ENCODE measurements at places on chromosomes 16 and 17.
A peak's percentile ranks its signal among the peaks of the same experiment; 100 is the strongest.

DNA sequence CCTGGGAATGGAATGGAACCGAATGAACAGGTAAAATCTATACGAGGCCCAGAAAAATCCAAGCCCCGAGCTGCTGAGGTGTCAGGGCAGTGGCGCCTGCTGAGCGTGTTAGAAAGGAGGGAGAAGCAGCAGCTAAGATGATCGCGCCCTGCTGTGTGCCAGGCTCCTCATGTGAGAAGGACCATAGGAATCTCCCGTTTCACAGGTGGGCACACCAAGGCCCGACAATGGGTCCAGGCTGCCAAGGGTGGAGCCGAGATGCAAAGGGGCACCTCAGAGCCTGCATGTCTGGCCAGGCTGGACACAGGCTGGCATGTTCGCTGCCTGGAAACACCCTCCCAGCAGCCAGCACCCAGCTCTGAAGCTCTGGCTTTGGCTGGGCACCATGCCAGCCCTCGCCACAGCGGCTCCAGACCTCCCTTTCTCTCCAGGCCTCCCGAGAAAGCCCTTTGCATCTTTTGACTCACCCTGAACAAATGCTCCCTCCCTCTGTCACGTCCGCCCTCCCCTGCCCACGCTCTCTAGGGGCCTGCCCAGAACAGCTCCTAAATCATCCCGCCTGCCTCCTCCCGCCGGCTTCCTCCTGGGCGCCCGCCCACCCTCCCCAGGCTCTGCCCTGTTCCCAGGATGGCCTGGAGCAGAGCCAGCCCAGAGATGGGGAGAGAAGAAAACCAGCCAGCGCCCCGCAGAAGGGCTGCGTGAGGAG, 217.8 kb upstream of the GSE1 start:
- DNase-seq: no peak

DNA sequence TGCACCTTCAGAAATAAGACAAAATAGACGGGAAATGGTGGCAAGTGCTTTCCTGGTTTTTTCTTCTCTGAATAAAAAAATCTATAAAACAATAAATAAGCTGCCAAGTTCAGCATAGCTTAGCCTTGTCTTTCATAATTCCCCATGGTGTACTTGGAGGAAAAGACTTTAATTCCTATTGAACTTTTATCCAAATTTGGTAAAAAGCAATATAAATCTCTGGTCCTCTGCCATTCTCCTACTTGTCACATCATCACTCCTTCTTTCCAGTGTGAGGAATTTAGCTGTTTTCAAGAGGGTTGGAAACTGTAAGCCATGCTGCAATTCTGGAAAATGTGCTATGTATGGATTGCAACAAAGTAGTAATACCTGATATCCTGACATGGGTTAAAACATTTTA, 551.8 kb upstream of the KIF2B start:
- DNase-seq: no peak

- no peak for DNase-seq
Observed at GRCh38 chr17:15943971-15944758, 765 bp upstream of the ADORA2B start.

- DNase-seq: no peak
Observed at GRCh38 chr16:78648517-78648916, 549.1 kb downstream of the WWOX start.

GRCh38 chr17:31917065-31917529, 15.6 kb upstream of the UTP6 start:
- no peak for DNase-seq

DNA sequence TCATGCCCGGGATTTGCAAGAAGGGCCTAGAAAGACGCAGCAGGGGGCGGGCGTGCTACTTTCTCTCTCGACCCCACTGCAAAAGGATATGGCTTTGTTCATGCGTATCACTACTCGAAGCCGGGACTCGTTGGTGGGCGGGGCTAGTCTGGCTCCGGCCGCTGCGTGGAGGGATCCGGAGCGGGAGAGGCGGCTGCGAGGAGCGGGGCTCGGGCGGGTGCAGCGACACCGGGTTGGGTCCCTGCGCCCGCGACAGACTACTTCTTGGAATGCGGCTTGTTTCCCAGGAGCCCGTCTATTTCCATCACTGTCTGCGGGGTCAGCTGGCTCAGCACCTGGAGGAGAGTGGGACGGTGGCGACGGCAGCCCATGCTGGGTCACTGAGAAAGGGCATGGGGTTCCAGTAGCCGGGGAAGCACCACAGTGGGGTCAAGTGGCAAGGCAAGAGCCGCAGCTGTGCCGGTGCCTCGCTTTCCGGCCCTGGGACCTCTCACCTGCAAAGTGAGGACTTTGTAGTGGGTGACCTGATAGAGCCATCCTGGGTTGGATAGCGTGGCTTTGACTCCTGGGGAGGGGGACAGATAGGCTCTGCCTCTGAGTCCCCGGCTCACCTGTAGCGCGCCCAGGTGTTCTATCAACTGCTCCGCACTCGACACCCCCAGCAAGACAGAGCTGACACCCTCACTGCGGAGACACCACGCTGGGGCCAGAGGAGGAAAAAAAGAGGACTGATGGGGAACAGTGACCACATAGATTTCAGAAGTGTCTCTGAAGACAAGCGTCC, 6.6 kb downstream of the KCNAB3 start:
- DNase-seq: peak; percentile 64

DNA sequence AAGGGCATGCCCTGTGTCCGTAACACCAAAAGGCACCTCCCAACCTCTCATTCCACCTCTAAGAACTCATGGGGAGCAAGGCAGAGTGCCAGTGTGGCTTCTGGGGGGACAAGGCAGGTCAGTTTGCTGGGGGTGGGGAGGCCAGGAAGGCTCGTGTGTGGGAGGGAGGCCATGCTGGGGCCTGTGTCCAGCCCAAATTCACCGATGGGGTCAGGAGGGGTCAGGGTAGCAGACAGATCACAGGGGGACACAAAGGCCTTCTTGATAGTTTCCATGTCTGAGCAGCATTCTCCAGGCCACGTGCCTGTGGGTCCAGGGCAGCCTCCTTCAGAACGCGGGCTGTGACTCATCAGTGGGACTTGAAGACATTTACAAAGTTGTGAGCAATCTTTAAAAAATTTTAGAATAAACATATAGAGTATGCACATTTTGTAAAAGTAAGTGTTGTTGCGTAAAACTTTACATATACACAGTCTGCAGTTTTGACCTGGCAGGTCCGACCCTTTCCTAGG, 20.9 kb downstream of the SPACA3 start:
- DNase-seq: no peak

- DNase-seq: no peak
Observed at GRCh38 chr17:4635823-4636375, 5.6 kb downstream of the ALOX15 start.

GRCh38 chr17:27469256-27469655, 13.0 kb downstream of the KSR1 start:
- DNase-seq: no peak

- no peak for DNase-seq
Observed at GRCh38 chr16:88423448-88423850, 29.6 kb upstream of the ZFPM1 start.

DNA sequence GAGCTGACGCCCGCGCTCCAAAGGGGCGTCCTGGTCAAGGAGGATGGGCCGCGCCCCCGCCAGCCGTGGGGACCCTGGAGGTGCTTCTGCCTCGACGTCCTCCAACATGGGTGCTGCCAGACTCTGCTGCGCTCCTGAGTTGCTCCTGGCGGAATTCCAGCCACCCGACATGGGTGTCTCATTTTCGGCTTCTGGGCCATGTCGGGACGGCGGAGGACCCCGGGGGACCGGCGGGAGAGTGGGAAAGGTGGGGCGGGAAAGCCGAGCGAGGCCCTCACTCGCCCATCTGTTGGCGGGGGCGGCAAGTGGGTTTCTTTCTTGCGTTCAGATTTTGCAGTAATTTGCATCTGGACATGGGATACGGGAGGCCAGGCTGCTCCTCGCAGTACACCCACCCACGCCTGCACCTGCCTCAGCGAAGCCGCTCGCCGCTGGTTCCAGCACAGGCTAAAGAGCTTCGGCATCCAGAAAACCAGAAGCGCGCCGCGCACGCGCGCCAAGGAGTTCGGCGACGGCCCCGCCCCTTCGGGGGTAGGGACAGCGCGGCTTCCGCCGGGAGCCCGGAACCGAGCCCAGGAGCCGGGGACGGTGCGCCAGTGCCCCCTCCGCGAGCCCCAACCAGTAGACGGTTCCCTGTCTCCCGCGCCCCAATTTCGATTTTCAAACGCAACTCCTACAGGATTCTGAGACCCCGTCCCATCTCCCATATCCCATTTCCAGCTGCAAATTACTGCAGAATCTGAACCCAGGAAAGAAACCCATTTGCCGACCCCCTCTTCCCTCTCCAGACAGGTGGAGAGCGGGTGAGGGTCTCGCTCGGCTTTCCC, at the start of gene ARMC7:
ARMC7 (plus strand) TSS at position 563 of the 827 bp plus-strand sequence. CDS start 320 bp downstream, outside the sequence.
- peak; percentile 74 for DNase-seq

GRCh38 chr16:3858801-3859200, 21.7 kb downstream of the CREBBP start:
- DNase-seq: no peak

- no peak for DNase-seq
Observed at GRCh38 chr16:1823821-1824220, 2.8 kb downstream of the HAGH start.

GRCh38 chr17:28385037-28385400, 13.5 kb downstream of the SARM1 start:
- no peak for DNase-seq

GRCh38 chr16:78040396-78040795, 18.0 kb downstream of the CLEC3A start:
- DNase-seq: no peak

DNA sequence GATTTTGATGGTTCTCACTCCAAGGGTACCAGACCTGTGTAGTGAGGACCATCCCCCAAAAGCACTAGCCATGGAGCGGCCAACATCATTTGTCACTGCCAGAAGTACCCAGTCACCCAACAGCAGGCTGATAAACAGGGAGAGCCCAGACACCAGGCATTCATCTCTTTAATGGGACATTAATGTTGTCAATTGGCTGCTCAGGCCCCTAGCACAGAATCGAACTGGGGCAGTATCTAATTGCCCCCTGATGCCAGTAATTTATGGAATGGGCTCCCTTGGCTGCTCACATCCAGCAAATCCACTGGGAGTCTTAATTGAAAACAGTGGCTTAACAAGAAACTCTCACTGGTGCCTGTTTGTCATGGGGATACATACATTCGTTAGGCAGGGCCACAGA, 344.6 kb downstream of the XYLT1 start:
- no peak for DNase-seq

DNA sequence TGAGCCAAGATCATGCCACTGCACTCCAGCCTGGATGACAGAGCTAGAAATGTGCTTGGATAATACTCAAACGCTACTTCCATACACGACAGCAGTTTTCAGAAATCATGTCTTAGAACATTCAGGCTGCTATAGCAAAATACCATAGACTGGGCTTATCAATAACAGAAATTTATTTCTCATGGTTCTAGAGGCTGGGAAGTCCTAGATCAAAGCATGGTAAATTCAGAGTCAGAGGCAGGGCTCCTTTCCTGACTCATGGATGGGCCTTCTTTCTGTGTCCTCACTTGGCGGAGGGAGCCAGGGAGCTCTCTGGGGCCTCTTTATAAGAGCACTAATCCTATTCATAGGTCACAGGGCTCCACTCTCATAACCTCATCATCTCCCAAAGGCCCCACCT, 24.5 kb upstream of the HERPUD1 start:
- DNase-seq: no peak

DNA sequence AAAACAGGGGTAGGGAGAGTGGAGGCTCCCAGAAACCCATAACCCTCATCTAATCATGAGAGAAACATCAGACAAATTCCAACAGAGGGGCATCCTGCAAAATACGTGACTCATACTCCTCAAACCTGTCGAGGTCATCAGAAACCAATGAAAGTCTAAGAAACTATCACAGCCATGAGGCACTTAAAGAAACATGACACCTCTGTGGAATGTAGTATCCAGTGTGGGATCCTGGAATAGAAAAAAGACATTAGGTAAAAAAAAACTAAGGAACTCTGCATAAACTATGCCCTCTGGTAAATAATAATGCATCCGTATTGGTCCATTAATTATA, 16.4 kb downstream of the CDH5 start:
- no peak for DNase-seq

DNA sequence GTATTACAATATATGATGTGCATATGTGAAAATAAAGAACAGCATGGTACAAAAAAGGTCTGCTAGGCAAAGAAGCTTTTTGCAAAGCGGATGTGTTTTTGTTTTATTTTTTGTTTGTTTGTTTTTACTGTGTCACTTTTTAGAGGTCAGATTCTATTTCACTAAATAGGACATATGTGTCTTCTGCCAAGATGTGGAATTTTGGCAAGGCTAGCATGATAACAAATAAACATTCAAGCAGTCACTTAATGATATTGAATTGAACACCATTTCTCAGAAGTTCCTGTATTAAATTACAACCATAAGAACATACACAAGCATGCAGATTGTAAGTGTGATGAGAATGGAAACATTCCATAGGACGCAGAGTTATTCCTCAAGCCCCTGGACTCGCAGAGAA, 492.7 kb downstream of the WWOX start:
- no peak for DNase-seq

DNA sequence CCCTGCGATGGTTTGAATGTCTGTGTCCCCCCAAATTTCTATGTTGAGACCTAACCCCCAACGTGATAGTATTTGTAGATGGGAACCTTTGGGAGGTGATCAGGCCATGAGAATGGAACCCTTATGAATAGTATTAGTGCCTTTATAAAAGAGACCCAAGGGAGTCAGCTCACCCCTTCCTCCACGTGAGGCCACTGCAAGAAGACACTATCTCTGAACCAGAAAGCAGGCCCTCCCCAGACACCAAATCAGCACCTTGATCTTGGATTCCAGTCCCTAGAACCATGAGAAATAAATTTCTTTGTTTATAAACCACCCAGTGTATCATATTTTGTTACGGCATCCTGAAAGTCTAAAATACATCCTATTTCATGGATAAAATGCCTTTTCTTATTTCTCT, 64.4 kb upstream of the LRRC37A3 start:
- DNase-seq: no peak

- no peak for DNase-seq
Observed at GRCh38 chr17:75900691-75901533, 3.8 kb downstream of the MRPL38 start.

All from stimulated activated CD4-positive, alpha-beta T cell treated with anti-CD3 and anti-CD28 coated beads, TNF-alpha, amount 100 ng/mL, for 1 hour (primary cell).